ENCODE measurements at places on chromosomes 1 and 21.

GRCh38 chr1:67150931-67151330 is 15.3 kb upstream of the IL23R start:
- no peak for DNase-seq

DNA sequence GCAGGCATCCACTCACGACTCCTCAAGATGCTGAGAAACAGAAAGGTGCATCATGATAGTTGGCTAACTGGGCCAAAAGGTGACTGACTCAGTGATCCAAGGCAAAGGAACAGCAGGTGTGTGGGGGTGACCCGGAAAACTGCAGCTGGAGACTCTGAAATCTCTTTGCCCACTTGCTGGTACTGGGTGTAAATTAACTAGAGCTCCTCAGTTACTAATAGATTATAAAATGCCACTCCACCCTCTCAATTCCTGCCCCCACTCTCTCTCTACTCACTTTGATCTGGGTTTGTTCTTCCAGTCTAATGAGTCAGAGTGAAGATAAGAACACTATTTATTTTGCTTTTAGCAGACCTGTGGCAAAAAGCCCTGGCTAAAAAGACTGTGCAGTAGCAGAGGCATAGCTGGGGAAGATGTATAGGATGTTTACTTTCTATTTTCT is 7.2 kb upstream of the PIGC start:
- DNase-seq = no peak

GRCh38 chr1:116122955-116123757 is 12.0 kb downstream of the MAB21L3 start:
- DNase-seq = no peak

DNA sequence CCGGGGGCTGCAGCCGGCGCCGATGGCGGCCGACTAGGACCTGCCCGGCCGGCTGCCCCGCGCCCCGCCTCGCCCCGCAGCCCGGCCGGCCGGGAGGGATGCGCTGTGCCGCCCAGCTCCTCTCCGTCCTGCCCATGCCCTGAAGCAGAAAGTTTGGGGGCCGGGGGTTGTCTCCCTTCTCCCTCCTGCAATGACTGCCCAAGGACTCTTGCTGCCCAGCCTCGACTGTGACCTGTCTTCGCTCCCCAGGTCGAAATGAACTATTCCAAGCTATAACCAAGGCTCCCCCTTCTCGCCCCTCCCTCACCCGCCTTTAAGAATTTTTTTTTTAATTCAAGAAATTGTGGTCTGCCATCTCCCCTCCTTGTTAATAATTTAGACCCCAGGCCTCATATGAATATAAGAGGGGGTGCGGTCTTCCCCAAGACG is 361 bp downstream of the TMCC2 start:
- DNase-seq = no peak

DNA sequence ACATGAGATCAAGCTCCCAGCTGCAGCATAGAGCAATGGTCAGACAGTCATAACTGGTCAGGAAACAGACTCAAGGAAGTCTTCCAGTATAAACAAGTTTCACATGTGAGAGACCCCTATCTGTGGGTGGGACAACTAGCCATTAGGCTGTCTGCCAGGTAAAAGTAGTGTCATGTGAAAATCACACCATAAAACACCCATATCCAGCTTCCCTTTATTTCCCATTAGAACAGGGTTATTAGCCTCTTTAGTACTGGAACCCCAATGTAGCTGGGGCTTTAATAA is 426.7 kb downstream of the KCNT2 start:
- DNase-seq = no peak

DNA sequence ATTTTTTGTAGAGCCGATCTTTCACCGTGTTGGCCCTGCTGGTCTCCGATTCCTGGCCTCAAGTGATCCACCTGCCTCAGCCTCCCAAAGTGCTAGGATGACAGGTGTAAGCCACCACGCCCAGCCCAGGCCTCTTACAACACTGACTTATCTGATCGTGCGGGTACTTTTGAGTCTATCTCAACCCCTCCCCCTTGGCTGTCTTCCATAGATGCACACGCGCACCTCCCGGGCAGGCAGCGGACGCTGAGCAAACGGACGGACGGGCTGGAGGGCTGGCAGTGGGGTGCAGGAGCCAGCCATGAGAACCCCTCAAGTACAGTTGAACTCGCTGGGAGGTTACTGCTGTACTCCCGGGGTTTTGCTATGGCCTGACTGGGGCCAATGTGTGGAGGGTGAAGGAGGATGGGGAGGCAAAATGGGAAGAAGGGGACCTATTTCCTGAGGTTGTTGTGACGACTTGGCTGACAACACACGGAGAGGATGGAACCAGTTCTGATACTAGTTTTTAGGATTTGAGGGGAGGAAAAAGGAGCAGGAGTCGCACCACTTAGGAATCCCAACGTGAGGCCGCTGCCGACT is 959 bp downstream of the CD58 start:
- peak; percentile 64 for DNase-seq

DNA sequence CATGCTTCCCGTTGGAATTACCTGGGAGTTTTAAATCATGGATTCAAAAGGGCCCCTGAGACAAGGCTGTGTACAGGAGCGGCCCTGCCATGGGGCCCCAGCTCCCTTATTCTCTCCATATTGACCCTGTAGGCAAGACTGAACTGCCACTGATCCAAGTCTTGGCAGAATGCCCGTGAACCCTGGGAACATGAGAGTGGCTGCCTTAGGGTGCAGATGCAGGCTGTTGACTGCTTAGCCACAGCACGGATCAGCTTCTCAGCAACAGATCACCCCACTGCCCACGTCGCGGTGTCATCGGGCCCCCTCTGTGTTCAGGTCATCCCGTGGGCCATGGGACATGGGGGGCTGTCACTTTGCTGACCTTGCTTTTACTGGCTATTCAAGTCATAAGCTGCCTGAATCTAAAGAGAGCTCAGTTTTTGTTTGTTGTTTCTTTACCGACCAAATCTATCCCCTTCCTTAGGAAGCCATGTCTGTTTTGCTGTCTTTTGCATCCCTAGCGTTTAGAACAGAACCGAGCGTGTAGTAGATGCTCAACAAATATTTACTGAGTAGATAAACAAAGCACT is 83.4 kb downstream of the MATN1 start:
- peak; percentile 50 for DNase-seq

- no peak for DNase-seq
These were observed 2.3 kb downstream of the COQ8A start for GRCh38 chr1:226942392-226942791.

GRCh38 chr1:165598676-165599059 is 32.4 kb upstream of the MGST3 start:
- DNase-seq = peak; percentile 42

DNA sequence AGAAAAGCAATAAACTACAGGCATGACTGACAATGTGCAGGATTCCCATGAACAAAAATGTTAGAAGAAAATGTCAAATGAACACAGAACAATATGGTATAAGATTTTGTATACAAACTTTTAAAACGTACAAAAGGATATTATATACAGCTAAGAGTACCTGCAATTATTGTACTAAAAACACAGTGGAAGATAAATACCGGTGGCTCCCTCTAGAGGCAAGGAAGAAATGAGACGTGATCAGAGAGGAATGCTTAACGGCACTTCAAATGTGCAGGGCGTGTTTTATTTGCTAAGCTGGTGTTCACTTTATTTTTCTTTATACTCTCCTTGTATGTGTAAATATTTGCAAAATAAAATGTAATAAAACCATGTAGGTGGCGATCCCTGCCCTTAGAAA is 191.8 kb upstream of the SAMSN1 start:
- DNase-seq = no peak

DNA sequence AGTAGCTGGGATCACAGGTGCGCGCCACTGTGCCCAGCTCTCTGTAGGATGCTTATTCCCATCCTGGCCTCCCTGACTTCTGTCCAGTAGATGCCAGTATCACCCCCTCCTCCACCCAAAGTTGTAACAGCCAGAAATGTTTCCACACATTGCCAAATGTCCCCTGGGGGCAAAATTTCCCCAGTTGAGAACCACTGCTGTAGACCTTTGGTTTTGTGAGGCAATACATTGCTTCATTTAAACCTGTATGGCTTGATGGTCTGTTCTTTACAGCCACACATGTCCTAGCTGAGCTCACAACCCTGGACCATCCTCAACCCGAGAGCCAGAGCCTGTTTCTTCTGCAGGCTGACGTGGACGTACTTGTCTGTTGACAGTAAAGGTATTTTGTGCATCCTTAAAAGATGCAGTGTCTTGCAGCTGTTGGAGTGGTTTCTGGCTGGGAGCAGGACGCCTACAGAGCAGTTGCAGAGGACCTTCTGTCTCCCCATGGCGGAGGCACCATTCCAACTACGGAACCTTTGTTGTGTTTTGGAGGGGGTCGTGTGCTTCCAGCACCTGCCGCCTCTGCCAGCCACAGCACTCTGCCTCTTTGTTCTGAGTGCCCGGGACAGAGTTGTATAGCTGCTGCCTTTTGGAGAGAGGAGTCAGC is 26.6 kb downstream of the DOP1B start:
- DNase-seq = no peak

DNA sequence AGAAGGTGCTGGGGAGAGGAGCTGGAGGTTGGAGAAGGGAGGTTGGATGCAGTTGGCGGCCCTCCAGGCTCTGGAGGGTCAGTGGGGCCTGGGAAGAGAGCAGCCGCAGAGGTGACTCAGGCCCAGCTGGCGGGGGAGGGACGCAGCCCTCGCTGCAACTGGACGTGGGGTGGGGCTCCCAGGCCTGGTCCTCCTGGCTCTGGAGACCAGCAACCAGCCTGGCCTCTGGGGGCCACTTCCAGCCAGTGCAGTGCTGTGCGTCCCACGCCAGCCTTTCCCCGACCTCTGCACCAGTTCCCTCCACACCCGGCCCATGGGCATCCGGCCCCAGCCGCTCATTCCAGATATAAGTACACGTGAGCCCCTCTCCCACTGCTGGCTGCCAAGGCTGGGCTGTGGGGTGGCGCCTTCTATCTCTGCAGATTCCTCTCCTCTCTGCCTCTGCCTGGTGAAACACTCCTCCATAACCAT is 38.0 kb upstream of the COL18A1 start:
- no peak for DNase-seq

GRCh38 chr1:208110296-208110695 is 133.9 kb downstream of the PLXNA2 start:
- no peak for DNase-seq

GRCh38 chr1:197438010-197438790 is 170.1 kb downstream of the CRB1 start:
- no peak for DNase-seq

DNA sequence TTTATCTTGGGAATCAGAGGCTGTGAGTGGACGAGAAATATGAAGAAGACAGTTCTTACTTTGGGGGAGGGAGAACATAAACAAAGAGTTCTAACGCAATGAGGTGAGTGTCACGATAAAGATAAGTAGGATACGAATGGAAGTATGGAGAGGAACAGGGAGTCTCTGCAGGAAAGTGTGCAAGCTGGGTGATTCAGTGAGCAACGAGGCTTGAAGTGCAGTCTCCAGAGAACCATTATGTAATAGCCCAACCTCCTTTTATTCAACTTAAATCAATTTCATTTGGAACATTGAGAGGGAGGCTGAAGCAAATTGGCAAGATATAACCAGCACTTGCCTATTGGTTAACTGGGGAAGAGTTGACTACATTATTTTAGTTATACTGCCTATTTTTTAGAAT is 99.3 kb upstream of the PLD5 start:
- DNase-seq = no peak

- DNase-seq = no peak
These were observed 50.0 kb downstream of the BEND5 start for GRCh38 chr1:48726557-48727215.

- DNase-seq = no peak
These were observed 161.2 kb downstream of the PSMG1 start for GRCh38 chr21:39022035-39022434.

DNA sequence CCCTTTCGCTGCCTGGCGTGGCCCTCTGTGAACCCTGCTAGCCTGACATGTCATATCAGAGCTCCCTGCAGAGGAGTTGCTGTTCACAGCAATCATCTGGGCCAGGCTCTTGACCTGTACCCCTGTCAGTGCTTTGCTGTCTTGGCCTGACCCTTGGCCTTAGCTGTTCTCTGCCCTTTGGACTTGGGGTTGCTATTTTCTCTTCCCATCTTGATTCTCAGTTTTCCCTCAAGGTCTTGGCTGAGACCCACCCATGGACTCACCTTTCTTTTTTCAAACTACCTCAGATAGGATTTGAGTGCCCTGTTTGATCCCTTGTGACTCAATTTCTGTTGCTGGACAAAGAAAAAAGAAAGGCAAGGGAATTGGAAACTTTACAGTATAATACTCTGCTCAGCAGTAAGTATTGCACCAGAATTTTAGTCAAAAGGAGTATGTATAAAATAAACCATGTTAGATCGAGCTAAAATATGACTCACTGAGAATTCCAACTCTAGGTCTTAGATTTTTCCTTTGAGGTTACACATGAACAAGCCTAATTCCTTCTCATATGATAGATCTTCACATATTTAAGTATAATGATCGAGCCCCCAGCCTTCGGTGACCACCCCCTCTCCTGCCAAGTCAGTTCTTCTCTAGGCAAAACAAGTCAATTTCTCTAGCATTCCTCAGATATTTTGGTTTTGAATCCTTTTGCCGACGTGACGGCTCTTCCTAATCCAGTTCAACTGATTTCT is 110.5 kb downstream of the NGF start:
- no peak for DNase-seq

- no peak for DNase-seq
These were observed 43.0 kb upstream of the RXRG start for GRCh38 chr1:165487921-165488320.

- DNase-seq = no peak
These were observed 22.4 kb upstream of the PADI2 start for GRCh38 chr1:17141441-17142197.

- peak; percentile 97 for DNase-seq
These were observed 12.0 kb downstream of the SYT11 start for GRCh38 chr1:155871390-155871789.

DNA sequence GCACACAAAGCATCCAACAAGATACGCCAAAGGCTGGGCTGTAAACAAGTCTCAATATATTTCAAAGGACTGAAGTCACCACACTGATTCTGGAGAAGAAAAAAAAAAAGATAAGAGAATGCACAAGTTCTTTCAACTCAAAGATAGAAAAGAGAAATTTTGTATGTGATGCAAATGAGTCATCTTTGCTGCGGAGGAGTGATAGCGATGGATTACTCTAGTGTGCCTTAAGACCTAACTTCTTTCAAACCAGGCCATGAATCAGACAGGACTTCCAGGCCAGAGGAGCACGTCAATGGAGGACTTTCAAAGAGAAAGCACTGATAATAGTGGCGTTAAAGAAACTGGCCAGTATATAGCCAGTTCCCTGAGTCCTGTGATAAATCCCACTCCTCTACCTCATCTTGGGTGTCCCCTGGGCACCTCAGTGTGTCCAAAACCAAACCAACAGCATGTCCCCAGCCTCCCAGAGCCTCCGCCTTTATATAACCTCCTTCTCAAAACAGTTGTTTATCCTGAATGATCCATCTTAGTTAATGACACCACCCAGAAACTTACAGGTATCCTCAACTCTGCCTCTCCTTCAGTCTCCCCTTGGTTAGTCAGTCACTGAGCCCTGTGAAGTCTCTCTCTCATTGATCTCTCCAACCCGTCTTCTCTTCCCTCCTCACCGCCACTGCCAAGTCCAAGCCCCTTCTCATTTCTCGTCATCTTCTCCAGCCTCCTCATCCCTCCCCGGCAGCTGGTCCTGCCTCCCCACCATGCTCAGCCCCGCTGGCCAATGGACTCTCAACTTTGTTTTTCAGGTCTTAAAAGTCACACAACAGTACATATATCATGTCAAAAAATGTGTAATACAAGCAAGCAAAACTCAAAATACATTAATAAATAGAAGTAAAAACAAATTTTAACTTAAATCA is 47.2 kb upstream of the IFFO2 start:
- DNase-seq = no peak

Measured in NCI-H345 (cell line).